Heart left ventricle (tissue), 16 donors: ENCODE measurements at places on chromosomes 7 and 10. TPM values are rescaled to one million over a fixed set of nuclear protein-coding genes. Genes with fewer than 3 reads are reported as not detected.

Gene ENKUR
- not detected for total RNA-seq

Gene LIPN
- not detected for total RNA-seq

- DNase-seq, result no peak
Measured at GRCh38 chr10:570628-571163, 118.8 kb downstream of the DIP2C start.

DNA sequence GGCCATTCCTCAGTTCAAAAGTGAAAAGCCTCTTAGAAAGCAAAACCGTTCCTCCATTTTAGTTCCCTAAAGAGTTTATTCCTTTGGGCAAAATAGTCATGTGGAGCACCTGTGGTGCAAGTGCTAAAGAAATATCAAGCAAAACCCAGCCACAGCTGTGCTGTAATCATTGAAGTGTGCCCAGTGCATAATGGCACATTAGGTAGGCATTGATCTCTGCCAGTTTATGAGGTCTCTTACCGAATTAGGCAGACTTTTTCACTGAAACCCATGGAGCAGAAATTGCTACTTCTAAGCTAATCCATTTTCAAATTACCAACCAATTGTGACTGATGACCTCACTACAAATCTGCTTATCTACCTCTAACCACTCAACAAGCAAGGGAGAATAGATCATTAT lies 97.2 kb upstream of the SEMA3A start:
- no peak for DNase-seq

DNA sequence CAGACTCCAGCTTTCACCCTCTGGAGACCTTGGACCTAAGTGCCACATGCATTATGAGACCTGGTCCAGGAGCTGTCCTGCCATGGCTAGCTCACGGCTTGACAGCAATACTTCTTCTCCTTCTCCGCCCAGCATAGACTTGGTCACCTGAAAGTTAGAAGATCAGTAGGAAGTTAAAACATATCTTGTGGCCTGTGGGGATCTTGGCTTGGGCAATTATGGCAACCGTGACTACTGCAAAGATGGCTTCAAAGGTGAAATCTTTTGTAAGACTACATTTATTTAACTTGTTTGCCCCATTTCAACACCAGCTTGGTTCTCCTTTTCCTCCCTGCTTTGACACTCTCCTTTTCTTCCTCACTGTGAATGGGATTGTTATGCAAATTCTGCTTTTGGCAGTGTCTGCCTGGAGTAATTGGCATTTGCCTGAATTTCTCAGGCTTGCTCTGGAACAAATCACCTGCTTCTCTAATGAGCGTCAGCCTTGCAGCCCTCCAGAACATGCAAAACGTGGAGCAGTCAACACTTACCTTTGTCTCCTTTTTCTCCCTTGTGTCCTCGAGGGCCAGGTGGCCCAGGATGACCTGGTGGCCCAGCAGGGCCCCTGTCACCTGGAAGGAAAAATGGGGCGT lies 53.4 kb downstream of the COL17A1 start:
- no peak for DNase-seq

DNA sequence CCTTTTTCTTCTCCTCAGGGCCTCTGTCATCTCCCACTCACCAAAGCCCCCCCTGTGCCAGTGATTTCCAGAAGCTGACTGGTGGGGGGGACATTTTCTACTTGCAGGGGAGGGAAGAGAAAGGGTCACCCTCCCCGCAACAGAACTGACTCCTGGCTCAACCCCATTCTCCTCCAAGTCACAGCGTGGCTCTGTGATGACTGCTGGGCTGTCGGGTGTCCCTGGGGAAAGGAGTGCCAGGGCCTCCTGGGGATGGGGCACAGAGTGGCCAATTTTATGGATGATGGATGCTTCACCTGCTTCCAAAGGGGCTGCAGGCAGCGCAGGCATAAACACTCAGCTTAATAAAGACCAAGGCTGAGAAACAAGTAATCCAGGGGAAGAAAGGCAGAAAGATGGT lies 523.0 kb downstream of the PTPRN2 start:
- DNase-seq, result no peak

- DNase-seq, result no peak
Measured at GRCh38 chr10:50946991-50947781, 61.8 kb upstream of the A1CF start.

DNA sequence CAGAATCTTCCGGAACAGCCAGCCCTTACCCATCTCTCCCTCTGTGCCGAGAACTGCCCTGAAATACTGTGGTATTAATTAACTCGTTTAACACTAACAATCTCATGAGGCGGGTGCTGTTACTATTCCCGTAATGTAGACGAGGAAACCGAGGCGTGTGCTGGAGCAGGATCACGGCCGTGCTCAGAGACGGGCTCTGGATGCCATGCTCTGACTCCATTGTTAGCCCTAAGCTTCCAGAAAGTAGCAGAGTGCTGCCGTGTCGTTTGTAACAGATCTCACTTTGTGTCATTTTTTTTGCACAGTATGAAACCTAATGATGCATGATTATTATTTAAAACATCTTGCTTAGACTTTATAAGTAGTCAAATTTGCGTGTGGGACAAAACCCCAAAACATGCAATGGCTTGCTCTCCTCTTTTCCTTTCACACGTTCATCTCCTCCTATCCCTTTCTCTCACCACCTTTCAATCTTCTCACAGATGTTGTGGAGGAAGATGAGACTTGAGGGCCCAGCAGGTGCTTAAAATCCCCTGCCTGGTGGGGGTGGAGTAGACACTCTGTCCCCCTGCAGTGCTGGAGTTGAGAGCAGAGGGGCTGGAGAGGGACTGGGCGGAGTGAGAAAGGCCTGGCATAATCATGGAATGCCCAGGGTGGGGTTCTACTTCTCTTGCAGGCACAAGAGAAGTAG lies 482 bp upstream of the ACTR3C start:
- no peak for DNase-seq

DNA sequence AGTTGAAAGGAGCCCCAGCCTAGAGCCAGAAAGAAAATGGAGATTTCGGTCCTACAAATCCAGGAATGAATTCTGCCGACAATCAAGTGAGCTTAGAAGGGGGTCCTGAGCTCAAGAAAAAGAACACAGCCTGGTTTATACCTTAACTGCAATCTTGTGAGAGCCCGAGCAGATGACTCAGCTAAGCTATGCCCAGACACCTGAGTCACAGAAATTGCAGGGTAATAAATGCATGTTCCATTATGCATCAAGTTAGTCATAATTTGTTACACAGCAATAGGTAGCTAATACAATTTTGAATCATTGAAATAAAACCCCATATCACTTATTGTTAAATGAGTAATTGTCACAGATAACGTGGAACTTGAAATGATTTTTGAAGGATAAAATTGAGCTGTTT lies 111.8 kb upstream of the FOXP2 start:
- DNase-seq, result no peak

Gene SVOPL
- not detected for total RNA-seq

DNA sequence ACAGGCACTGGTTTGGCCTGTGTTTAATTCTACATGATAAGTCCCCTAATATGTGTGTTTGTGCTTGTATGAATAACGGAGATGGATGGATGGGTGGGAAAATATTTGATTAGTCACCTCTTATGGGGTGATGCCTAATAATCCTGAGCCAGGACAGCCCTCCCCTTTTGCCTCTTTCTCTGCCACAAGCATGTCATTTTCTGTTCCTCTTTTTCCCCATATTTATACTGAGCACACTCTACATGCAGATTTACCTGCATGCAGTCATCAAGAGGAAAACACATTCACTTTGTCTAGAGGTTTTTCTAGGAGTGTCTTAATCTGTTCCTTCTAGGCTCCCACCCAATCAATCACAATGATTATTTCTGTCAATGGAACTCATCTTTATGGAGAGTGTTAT lies 111.6 kb upstream of the TBX20 start:
- DNase-seq, result no peak

DNA sequence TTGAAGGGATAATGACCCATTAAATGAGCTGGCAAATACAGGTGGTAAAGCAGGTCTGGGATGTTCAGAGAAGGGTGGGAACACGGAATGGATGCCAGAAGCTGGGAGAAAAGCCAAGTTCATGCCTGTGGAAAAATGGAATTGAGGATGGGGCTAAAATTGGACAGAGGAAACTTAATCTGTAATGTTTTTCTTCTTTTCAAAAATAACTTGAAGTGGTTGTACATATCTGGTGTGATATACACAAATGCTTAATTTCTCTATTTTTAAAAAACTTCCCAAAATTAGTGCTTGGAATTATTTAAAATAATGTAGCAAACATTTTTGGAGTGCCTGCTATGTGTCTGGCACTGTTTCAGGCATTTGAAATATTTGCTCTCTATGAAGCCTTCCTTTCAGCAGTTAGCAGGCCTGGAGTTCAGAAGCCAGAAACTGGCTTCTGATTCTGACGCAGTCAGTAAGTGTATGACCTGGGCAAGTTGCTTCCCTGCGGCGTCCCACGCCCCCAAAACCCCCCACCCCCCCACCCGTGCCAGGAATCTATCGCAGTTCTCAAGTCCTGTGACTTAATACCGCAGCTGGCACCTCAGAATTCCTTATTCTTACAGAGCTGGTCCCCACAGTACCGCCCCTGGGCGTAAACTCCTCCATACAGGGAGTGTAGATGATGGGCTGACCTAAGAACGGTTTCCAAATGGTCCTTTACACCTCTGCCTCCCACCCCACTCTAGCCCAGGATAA lies 828 bp upstream of the MALSU1 start:
- DNase-seq, result no peak

Gene SLC29A3
- 6.2 TPM for total RNA-seq

- no peak for DNase-seq
Measured at GRCh38 chr10:11720260-11720741, 21.9 kb upstream of the ECHDC3 start.

DNA sequence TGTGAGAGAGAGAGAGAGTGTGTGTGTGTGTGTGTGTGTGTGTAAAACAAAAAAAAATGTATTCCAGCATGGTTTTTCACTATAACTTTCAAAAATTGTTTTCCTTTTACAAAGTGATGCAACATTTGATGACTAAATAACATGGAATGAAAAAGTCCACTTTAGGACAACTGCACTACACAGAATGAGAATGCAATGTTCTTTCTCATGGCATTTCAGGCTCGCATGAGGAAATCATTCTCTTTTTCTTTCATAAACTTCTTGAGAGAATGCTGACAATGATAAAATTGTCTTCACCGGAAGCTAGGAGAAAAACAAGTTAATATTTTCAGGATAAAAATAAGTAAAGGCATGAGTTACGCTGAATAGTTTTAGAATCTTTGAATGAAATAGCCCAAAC lies 53.7 kb downstream of the SLC16A12 start:
- no peak for DNase-seq
